ENCODE measurements at places on chromosomes 4 and X.

- DNase-seq, result peak; percentile 18
Observed at GRCh38 chrX:107484002-107484726, 34.7 kb downstream of the FRMPD3 start.

DNA sequence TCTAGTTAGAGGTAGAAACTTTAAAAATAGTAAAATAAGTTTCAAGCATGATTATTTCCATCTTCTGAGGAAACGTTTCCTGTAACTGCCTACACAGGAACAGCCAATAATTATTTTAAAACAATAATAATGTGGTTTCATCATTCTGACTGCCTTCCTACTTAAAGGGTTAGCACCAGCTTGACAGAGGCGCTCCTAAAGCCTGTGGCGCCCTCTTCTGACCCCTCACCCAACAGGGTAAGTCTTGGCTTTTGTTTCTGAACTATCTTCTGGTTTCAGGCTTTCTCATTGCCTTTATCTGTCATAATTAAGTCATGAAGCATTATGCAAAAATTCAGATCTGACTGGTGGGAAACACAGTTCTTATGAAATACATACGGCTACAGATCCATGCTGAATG, 96.7 kb downstream of the ITM2A start:
- DNase-seq, result peak; percentile 21

DNA sequence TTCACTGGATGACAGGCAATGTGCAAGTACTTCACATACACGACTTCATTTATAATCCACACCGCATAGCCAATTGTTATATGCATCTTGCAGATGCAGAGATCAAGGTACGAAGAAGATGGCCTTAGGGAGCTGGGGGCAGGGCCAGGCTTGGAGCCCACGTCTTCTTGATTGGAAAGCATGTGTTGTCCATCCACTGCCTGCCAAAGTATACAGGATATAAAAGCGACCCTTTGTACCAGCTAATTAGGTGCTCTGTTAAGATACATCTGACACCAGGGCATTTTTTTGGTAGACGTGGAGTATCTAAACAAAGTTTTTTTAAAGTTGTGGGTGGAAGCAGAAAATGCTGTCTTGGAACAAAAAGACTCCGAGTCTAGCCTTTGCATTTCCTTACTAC, 1.4 kb downstream of the C4orf36 start:
- DNase-seq, result no peak

GRCh38 chrX:118437283-118437682, 58.3 kb upstream of the DOCK11 start:
- no peak for DNase-seq

- no peak for DNase-seq
Observed at GRCh38 chr4:40908297-40908696, 158.5 kb downstream of the NSUN7 start.

DNA sequence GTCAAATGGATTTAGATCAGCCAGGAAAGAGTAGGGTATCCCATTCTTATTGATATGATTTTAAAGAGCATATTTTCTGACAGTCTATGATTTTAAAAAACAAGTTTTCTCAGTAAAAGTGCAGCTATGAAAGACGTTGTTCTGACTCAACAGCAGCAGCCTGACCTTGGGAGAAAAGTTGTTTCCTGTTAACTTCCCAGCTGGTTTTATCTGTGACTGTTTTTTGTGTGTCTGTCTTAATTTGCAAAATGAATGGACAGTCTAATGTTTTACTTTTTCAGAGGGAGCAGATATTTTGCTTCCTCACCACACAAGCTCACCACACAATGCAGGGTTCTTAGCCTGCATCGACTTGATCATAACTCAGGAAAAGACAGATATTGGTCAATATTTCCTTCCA, 764 bp upstream of the MTHFD2L start:
- no peak for DNase-seq

DNA sequence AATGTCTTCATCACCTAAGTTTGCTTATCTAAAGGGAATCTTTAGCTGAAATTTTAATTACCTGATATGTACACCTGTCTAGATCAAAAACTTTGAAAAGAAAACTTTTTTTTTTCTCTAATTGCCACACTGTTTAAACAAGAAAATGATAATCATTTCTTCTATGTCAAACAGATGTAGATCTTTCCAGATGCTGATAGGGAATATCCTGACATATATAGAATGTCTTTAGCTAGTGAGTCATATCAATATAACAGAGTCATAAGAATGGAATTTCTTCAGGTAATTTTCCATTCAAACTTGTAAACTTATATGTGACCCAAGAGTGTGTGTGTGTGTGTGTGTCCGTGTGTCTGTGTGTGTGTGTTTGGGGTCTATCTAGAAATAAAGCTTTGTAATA, 271.9 kb downstream of the GPM6A start:
- DNase-seq, result no peak

DNA sequence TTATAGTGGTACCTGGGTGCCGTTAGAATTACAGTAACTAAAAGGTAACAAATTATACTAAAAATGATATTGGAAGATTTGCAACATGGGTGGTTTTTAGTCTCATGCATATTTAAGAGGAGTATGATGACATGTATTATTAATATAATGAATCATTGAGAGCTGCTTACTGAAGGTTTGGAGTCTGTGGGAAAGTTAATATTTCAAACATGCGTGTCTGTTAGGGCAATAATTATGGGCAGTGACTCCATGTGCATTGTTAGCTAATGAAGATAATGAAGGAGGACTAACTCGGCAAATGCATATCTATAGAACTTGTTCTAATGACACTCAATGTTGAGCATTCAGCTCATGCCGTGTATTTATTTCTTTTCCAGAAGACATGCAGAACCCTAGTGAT, 47.1 kb downstream of the MTHFD2L start:
- DNase-seq, result no peak

GRCh38 chr4:99635601-99636000, 22.0 kb downstream of the C4orf54 start:
- no peak for DNase-seq

- no peak for DNase-seq
Observed at GRCh38 chrX:19555236-19555635, 39.9 kb upstream of the MAP3K15 start.

- DNase-seq, result no peak
Observed at GRCh38 chr4:155208258-155209054, at the start of gene NPY2R. TSS of gene NPY2R (plus strand) at chr4:155208636. CDS start at chr4:155213940, 5,304 bp downstream.

DNA sequence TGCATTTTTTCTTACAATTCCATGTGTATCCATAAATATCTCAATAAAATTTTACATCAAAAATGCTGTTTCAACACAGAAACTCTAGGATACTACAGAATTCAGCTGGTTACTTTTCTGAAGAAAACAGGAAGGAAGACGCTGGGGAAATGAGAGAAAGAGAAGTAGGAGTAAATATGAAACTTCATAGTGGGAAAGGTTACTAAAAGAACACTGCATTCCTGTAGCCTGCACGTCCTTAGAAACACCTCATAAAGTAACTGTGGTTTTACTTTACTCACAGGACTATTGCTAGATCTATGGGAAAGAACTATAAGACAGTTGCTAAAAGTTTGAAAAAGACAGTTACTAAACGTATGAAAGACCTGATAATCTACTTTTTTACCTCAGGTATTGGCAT, 23.1 kb downstream of the ATP11C start:
- no peak for DNase-seq

DNA sequence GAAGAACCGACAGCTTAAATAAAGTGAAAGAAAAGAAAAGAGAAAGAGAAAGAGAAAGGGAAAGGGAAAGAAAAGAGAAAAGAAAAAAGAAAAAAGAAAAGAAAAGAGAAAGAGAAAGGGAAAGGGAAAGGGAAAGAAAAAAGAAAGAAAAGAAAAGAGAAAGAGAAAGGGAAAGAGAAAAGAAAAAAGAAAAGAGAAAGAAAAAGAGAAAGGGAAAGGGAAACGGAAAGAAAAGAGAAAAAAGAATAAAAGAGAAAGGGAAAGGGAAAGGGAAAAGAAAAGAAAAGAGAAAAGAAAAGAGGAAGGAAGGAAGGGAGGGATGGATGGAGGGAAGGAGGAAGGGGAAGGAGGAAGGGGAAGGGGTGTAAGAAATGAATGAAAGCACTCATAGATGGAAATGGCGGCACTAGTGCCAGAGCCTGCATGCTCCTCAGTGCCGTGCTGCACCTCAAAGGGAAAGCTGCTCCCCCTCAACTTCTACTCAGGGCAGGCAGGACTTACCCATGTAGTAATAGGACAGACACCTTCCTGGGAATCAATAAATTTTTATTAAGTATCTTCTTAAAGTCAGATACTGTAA, 70.7 kb downstream of the AFAP1 start:
- no peak for DNase-seq

- DNase-seq, result no peak
Observed at GRCh38 chr4:156098805-156099204, 145.1 kb upstream of the CTSO start.

DNA sequence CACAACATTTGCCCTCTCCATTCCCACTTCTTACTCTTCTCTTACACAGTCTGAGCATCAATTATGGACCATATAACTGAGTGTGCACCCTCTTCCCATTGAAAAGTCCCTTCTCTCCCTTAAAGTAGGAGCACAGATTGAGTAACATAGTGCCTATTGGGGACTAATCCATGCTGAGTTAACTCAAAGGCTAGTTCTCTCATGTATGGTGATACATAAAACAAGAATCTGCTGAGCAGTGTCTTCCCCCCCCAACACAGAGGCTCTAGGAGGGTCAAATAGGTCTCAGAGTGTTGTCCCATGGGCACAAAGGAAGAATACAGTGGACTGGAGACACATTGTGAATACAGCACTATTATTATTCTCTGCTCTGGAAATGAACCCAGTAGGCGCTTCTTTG, 274.6 kb upstream of the BOD1L1 start:
- DNase-seq, result no peak

DNA sequence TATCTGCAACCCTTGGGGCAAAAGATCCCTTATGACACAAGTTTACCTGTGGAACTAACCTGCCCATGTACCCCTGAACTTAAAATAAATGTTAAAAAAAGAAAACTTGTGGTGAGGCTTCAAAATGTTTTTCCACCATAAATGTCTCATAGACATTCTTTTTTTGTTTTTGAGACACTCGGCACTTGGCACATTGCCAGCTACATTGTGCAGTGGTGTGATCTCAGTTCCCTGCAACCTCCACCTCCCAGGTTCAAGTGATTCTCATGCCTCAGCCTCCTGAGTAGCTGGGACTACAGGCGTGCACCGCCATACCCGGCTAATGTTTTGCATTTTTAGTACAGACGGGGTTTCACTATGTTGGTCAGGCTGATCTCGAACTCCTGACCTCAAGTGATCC, 528.9 kb upstream of the CXorf51A start:
- DNase-seq, result no peak

GRCh38 chr4:182310962-182311361, 67.8 kb downstream of the TENM3 start:
- DNase-seq, result no peak

GRCh38 chr4:129327637-129328036, 231.7 kb downstream of the C4orf33 start:
- no peak for DNase-seq

GRCh38 chr4:187378441-187378840, 617.1 kb upstream of the ZFP42 start:
- DNase-seq, result no peak

DNA sequence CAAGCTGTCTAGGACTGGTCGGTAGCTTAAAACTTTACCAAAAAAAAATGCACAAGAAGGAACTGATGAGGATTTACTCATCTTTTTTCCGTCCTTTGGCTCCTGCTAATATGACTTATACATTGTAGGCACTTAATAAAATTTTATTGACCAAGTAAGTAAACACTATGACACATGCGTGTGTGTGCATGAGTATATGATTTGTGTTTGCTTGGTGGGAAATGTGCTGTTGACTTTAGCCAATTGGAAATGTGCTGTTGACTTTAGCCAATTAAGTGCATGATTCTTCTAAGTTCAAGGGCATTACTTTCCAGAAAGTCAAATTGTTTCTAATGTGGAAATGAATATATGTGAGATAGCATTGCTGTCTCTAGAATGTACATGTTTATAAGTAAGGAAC, 78.3 kb downstream of the FIP1L1 start:
- DNase-seq, result no peak

DNA sequence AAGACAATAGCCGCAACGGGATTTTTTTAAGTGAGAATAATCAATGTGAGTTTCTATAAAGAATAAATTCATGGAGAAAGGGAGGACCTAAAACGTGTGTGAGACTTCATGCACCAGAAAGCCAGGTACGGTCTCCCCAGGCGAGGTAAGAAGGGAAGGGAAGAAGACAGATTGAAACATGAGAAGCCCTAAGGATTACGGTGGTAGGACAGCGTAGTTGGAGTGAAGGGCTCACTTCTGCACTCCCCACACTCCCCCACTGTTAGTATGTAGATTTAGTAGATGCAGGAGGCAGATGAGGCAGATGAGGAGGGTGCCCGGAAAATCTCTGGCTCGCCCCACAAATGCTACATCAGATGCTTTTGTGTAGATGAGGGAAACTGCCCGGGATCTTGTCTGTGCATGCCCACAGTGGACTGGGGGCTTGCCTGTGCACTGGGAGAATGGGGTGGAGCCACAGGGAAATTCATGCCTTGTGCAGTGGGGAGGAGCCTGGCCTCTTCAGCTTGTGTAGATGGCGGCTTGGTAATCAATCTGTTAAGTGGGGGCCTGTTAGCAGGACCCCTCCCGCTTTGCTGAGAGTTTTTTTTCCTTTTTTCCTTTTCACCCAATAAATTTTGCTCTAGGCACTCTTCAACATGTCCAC, 1544.5 kb upstream of the TENM3 start:
- no peak for DNase-seq

DNA sequence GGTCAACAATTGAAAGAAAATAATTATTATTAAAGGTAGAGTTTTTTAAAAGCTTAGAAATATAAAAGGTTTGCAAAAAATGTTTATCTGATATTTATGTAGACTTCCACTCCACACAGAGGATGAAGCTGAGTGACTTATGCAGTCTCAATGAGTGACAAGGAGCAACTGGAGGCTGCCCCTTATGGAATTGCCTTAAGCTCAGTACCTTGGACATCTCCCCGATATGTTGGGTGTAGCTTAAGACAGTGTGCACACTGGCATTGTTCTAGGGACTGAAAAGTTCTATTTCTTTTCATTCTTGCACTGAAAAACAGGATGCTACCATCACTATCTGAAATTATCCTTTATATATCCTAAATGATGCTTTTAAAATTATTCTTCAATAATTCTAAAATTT, 292.1 kb downstream of the PRDM5 start:
- DNase-seq, result no peak

DNA sequence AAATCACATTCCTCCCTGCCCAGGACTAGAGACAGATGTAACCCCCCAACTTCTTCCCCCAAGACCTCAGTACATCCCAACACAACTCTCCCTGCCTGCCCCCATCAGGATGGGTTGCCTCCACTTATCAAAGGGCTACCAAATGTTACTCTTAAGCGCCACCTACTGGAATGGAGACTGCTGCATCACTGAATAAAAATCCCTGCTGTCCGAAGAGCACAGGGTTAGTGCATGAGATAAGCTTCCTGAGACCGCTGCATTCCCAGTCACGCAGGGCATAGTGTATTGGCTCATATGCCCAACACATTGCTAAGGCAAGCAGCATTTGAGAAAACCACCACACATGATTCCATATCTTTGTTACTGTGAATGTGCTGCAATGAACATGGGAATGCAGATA, 544.5 kb downstream of the PPP4R3C start:
- DNase-seq, result no peak

DNA sequence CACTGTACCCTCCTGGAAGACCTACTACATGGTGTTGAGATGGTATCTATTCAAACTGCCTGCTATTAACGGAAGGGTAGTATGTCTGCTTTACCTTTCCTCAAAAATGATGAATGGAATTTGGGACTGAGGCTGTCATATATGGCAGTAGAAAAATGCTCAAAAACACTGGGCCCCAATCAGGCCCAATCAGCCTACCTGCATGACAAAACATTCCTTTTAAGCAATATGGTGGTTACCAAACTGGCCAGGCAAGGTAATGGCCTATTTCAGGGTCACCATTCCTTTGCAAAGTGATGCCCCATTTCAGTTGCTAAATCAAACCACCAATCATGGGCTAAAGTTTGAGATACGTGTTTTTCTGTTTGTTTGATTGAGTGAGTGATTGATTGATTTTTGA, 14.9 kb downstream of the RNF150 start:
- DNase-seq, result no peak
